Esophagus squamous epithelium (tissue), 5 donors: ENCODE measurements at places on chromosomes 2 and 18.
A peak's percentile ranks its signal among the peaks of the same experiment; 100 is the strongest.

- DNase-seq: peak; percentile 24
These were observed 18.4 kb downstream of the ATOH8 start for GRCh38 chr2:85772019-85772745.

- DNase-seq: no peak
These were observed 29.2 kb downstream of the WIPF1 start for GRCh38 chr2:174568425-174568824.

GRCh38 chr2:241018051-241018891 is 19.9 kb downstream of the SNED1 start:
- no peak for DNase-seq

DNA sequence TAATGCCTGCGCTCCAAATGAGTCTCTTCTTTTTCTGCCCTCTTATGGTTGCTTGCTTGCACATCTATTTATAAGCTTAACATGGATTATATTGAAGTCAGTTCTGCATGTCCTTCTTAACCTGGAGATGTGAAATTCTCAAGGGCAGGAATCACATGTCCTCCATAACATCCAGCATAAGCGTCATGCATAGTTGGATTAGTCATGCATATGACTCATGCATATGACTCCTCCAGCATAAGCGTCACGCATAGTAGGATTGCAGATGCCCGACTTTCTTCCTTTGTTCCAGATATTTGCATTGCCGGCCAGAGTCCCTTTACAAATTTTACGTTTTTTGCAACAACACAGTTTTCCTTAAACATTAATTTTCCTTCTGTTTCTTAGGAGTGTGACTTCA is 308.6 kb downstream of the TGIF1 start:
- DNase-seq: no peak

DNA sequence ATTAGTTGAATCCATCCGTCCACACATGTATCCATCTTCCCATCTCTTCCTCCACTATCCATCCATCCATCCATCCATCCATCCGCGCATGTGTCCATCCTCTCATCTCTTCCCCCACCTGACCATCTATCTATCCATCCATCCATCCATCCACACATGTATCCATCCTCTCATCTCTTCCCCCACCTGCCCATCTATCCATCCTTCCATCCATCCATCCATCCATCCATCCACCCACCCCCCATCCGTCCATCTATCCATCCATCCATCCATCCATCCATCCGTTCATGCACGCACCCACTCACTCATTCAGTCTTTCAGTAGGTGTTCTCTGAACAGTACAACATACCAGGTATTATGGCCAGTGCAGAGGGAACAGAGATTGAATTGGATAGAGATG is 18.9 kb upstream of the GREB1 start:
- DNase-seq: no peak

GRCh38 chr2:47076586-47077441 is 78.3 kb downstream of the STPG4 start:
- DNase-seq: no peak
